ENCODE measurements at places on chromosomes 3 and 15.

- DNase-seq, result peak; percentile 35
These were observed 57.7 kb upstream of the AADACL2 start for GRCh38 chr3:151675858-151676615.

GRCh38 chr15:78097667-78098066 lies 5.3 kb downstream of the SH2D7 start:
- no peak for DNase-seq

- DNase-seq, result peak; percentile 38
These were observed 123.6 kb upstream of the DPH6 start for GRCh38 chr15:35669432-35670045.

DNA sequence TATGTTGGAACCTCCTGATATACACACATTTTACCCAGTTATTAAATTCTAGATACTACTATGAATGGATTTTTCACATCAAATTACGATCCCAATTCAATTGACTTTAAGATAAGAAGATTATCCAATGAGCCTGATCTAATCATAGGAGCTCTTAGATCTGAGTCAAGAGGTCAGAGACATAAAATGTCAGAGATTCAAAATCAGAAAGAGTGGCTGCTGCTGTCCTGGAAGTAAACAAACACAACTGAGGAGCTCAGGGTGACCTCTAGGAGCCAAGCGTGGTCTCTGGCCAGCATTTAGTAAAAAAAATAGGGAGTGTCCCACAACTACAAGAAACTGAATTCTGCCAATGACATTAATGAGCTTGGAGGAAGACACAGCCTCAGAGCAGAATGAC lies 557.1 kb upstream of the CBLB start:
- no peak for DNase-seq

- DNase-seq, result no peak
These were observed 57.1 kb downstream of the EPHB1 start for GRCh38 chr3:134852132-134852531.

DNA sequence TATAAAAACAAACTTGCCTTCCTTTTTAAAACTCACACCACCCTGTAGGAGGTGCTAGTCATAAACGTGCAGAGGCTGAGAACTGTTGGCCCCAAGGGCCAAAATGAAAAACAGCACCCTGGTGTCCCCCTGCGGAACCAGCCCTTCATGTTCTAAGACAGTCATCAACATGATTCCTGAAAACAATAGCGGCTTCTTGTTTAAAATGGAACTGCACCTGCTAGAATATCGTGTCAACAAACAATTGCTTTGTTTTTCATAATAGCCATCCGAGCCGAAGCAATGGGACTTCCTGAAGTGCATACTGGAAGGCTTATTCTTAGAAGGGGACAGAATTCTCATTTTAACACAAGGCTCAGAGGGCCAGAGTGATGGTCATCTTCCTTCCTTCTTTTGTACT lies 43.7 kb downstream of the MECOM start:
- DNase-seq, result no peak

DNA sequence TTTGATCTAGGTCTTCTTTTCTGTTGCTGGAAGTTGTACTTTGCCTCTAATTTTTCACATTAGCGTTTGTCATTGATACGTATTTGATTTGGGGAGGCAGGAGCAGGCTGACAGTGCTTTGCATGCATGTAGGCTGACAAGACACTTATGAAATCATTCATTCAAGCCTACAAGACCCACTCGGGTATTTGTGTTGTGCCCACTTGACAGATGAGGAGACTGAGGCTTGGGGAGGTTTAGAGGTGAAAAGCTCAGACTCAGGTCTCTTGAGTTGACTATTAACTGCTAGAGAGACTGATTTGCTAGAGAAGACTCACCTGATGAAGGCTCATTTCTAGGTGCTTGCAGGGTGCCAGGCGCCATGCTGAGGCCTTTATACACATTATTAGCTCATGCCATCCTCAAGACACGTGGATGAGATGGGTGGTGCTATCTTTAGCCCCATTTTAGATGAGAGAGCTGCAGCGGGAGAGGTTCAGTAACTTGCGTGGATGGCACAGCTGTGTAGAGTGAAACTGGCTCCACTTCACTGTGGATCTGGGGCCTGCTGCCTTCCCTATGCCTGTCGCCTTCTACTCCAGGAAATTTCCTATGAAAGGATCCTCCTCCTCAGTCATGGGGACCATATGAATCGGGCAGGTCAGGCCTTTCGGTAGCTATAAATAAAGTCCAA lies 192.7 kb downstream of the ITPR1 start:
- DNase-seq, result no peak

- peak; percentile 80 for DNase-seq
These were observed 4.2 kb downstream of the UBAP1L start for GRCh38 chr15:65110676-65111292.

- peak; percentile 78 for DNase-seq
These were observed 198.5 kb upstream of the GADL1 start for GRCh38 chr3:31092748-31093589.

- DNase-seq, result peak; percentile 56
These were observed 93.9 kb upstream of the VGLL3 start for GRCh38 chr3:87084868-87085267.

GRCh38 chr15:99604865-99605264 lies 39.1 kb downstream of the MEF2A start:
- DNase-seq, result peak; percentile 55

DNA sequence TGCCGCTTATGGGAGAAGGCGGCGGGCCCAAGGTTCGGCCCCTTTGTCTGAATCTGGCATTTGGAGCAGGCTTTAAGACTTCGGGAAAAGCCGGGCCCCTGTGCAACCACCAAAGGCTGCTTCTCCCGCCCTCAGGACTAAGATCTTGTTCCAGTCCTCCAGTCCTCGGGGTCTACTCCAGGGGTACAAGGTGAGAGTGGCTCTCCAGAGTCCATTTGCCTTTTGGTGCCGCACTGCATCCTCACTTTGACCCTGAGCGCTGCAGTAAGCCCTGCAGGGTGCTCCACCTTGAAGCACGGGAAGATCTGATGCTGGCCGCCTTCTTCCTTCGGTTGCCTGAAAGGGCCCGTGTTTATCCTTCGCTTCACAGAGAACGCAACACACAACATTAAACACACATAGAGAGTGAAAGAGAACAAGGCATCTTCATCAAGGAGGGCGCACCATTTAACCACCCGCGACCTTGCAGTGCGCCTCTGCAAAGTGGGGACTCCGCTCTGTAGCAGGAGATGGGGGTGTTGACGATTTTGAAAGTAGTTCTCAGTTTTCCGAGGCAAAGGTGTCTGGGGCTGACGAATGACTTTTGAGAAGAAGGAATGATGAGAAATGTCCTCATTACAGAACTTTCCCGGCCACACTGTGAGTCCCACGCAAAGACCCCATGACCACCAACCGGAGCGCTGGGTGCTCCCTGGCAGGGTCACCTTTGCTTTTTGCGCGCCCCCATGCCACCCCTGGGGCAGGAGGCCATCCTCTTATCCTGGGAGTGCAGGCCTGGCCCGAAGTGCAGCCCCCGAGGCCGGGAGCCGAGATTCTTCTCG lies 1.0 kb downstream of the PIGZ start:
- no peak for DNase-seq

GRCh38 chr3:171173736-171174135 lies 147.2 kb upstream of the SLC2A2 start:
- no peak for DNase-seq

- DNase-seq, result no peak
These were observed 250.5 kb upstream of the TLE3 start for GRCh38 chr15:70348226-70348543.

- no peak for DNase-seq
These were observed 165.4 kb upstream of the AGTR1 start for GRCh38 chr3:148532326-148532725.

DNA sequence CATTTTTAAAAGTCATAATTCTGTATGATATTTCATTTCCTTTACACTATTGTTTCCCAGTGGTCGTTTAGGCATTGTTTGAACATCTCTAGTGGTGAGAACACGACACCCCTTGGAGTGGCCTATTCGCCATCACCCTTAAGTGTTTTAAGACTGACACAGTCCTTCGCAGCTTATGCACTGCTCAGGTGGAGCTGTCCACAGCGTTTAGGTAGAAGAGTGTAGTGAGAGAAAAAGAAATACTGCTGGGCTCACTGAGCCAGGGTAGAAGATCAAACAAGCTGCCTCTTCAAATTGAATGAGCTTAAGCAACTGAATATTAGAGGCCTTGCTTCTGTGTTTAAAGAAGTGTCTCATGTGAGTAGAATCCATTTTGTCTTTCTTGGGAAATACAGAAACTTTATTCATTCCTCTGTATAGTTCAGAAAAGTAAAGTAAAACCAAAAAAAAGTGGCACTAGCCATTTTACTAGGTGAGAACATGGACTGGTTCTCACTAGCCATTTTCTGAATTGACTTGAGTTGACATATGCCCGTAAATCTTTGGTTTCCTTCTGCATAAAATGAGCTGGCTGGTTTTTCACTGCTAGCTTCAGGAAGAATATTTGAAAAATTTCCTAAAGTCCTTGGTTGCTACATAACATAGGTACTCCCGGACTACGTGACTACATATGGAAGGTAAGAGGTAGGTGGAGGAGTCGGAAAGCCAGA lies 155.9 kb downstream of the P3H2 start:
- no peak for DNase-seq

DNA sequence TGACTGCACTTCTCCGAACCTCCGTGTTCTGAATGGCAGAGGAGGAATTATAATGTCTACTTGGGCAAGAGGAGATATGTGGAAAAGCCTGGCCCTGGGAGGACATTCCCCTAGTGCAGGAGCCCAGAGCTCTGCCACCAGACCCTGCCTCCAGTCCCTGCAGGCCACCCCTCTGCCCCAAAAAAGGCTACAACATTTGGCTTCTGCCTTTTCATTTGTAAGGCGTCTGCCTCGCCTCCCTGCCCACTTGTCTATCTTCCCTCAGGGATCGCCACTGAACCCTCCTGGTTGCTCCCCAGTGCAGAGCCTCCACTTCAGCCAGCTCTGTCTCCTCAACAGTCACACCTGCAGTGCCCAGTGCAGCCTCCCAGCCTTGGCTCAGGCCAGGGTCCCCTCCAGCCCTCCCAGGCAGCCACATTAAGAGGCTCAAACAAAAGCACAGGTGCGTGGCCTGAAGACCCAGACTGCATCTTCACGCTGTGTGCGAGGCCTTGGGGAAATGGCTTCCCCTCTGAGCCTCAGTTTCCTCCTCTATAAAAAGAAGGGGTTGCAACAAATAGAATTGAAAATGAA lies 125.9 kb upstream of the SMAD3 start:
- DNase-seq, result no peak

DNA sequence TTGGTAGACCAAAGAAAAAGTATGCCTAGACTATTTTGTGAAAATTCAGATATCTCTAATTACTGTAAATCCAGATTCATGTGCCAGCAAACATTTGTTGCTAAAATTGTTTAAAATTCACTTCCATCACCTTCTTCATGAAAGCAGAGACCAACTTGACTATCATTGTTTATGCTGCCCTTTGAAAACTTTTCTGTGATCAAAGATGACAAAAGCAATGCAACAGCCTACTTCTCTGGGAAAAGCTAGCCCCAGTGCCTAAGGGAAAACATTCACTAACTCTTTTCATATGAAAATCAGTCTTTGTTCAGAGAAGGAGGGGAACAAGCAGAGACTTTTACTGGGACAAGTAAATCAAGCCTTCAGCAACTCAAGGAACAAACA lies 178.0 kb upstream of the P2RY1 start:
- no peak for DNase-seq

DNA sequence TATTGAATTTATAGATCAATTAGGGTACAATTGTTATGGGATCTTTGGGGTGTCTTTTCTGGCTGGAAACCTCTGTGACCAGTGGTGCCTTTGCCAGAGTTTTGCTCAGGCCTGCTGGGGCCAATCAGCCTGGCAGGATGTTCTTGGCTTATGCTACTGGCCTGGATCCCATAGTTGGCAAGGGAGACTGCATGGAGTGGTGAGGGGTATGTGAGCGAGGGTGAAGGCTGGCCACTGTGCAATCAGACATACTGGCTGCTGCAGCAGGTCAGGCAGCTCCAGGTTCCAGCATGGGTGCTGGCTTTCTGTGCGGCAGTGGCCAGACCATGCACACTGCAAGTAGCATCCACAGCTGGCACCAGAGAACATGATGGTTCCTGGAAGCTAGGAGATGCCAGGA lies 1053.2 kb upstream of the GBE1 start:
- no peak for DNase-seq

DNA sequence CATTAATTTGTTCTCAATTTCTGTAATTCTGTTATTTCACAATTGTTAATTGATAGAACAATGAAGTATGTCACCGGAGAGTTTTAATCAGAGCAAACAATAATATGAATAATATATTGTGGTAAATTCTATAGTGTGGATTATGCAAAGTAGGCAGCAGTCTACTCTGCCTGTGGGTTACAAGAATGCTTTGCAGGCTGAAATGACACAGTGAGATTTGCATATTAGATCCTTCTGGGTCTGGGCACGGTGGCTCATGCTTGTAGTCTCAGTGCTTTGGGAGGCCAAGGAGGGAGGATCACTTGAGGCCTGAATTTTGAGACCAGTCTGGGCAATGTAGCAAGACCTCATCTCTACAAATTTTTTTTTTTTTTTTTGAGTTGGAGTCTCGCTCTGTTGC lies 12.5 kb downstream of the COPG1 start:
- DNase-seq, result no peak

DNA sequence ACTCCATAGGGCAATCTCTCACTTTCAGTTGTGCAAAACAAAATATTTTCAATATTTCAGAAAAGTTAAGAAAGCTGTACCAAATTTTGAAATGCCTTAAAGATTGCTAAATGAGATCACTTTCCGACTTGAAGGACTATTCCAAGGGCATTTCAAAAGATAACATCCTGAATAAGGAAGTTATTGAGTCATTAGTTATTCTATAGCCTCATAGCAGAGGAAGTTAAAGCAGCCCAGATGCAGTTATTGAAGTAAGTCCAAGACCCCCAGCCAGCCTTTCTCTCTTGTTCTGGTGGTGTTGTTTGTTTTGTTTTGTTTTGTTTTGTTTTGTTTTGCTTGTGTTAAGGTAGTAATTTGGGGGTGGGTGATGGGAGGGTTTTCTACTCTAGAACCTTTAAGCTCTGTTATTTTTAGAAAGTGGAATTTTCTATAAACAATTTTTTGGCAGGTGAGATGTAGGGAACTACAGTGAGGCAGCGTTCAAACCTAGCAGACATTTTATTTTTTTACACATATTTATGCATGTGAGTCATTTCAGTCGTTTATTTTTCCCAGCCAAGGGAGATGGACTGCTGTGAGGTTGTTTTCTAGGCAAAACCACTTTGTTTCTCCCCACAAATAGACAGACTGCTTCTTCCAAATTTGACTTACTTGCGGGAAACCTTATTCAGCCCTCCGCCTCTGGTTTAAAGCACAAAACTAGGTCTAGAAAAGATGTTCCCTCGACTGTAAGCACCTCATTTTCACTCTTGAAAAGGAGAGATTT lies 216.3 kb upstream of the ARPP21 start:
- DNase-seq, result peak; percentile 25

GRCh38 chr3:189389346-189389745 lies 217.6 kb downstream of the TPRG1 start:
- DNase-seq, result no peak

- DNase-seq, result no peak
These were observed 140.3 kb downstream of the TJP1 start for GRCh38 chr15:29681946-29682345.

DNA sequence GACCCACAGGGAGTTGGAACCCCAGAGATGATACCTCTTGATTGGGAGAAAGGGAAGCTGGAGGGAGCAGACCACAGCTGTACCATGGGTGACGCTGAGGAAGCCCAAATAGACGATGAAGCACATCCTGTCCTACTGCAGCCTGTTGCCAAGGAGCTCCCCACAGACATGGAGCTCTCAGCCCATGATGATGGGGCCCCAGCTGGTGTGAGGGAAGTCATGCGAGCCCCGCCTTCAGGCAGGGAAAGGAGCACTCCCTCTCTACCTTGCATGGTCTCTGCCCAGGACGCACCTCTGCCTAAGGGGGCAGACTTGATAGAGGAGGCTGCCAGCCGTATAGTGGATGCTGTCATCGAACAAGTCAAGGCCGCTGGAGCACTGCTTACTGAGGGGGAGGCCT lies 201.1 kb downstream of the AKAP13 start:
- DNase-seq, result peak; percentile 83

- DNase-seq, result no peak
These were observed 21.3 kb downstream of the GPR15 start for GRCh38 chr3:98553021-98553563.
